Activated T-helper 17 cell treated with anti-CD3 and anti-CD28 coated beads, Interleukin-2, amount 50 U/mL, for 72 hours (primary cell): ENCODE measurements at places on chromosomes 5 and 9. TPM values are rescaled to one million over a fixed set of nuclear protein-coding genes. Genes with fewer than 3 reads are reported as not detected.

Gene NR5A1
- total RNA-seq, result not detected

Gene SHOC1
- total RNA-seq, result not detected

Gene SPATA9
- not detected for total RNA-seq

Gene INSL4
- not detected for total RNA-seq

Gene PLCXD3
- total RNA-seq, result not detected

Gene KIF4B
- 0.32 TPM for total RNA-seq

Gene PCDHB6
- not detected for total RNA-seq

Gene WDR38
- not detected for total RNA-seq

Gene SMC2
- 68.3 TPM for total RNA-seq

Gene ARSI
- total RNA-seq, result not detected

Gene GLRX
- total RNA-seq, result 62.3 TPM

Gene RLN2
- total RNA-seq, result 2.9 TPM

Gene IER5L
- total RNA-seq, result 2.2 TPM

Gene CNTLN
- total RNA-seq, result 2.1 TPM

Gene GALNT12
- 5.5 TPM for total RNA-seq

Gene TMEM141
- 30.7 TPM for total RNA-seq

Gene ZDHHC12
- 60.9 TPM for total RNA-seq

Gene CCDC107
- total RNA-seq, result 19.8 TPM

Gene ABLIM3
- total RNA-seq, result 0.61 TPM

Gene PCDHA9
- total RNA-seq, result not detected

Gene TMEM38B
- 6.6 TPM for total RNA-seq

Gene KIF3A
- 8.3 TPM for total RNA-seq

Gene MARVELD2
- total RNA-seq, result 0.69 TPM

Gene MELK
- total RNA-seq, result 37.2 TPM

Gene SLC38A9
- total RNA-seq, result 21.7 TPM

Gene SLC23A1
- 1.6 TPM for total RNA-seq

Gene HAVCR2
- total RNA-seq, result 46.9 TPM

Gene SLC6A19
- not detected for total RNA-seq

Gene EGFLAM
- total RNA-seq, result not detected

Gene P4HA2
- total RNA-seq, result 22.9 TPM

Gene MSX2
- total RNA-seq, result not detected

Gene CDKN2B-AS1
- 0.93 TPM for total RNA-seq

Gene AGXT2
- not detected for total RNA-seq

Gene OR13J1
- total RNA-seq, result not detected

Gene NMUR2
- total RNA-seq, result not detected

Gene CDH9
- total RNA-seq, result not detected

Gene LHX3
- not detected for total RNA-seq

Gene MOB3B
- 0.24 TPM for total RNA-seq

Gene PHF24
- 0.16 TPM for total RNA-seq

Gene FOXD4L3
- total RNA-seq, result not detected

Gene STC2
- 6.2 TPM for total RNA-seq

Gene CDC20B
- total RNA-seq, result not detected

Gene TLX3
- total RNA-seq, result not detected

Gene PTPN3
- 0.82 TPM for total RNA-seq

Gene VCAN
- 0.13 TPM for total RNA-seq

Gene EQTN
- not detected for total RNA-seq
